ENCODE measurements at places on chromosomes 1 and 21. TPM values are rescaled to one million over a fixed set of nuclear protein-coding genes. Genes with fewer than 3 reads are reported as not detected.

FUBP1 gene
- 199 TPM for total RNA-seq

CNN3 gene
- total RNA-seq, result 0.62 TPM

DNA sequence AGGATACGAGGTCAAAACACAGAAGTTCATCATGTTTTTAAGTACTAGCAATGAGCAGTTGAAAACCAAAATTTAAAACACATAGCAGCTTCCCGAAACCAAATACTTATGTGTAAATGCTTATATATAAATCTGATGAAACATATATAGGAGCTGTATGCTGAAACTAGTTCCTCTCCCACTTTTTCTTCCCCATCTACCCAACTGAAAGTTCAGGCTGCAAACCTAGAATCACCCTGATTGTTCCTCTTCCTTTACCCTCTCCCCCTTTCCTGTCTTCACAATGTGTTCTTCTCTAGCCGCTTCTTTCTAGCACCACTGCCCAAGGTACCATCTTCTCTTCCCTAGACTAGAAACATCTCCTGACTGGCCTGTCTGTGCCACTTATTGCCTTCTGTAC, 90.6 kb downstream of the ST3GAL3 start:
- H3K4me3 ChIP-seq, result no peak overlapping the region
- no peaks in the 10 kb centered on the region for H3K27me3 ChIP-seq
- peaks cover 4% of the 10 kb centered on the region for H3K36me3 ChIP-seq
- H3K4me1 ChIP-seq, result no peaks in the 10 kb centered on the region

GPR61 gene
- not detected for total RNA-seq

- no peak for DNase-seq
- H3K4me3 ChIP-seq, result no peak overlapping the region
- H3K27me3 ChIP-seq, result no peaks in the 10 kb centered on the region
- H3K36me3 ChIP-seq, result no peaks in the 10 kb centered on the region
- H3K4me1 ChIP-seq, result no peaks in the 10 kb centered on the region
Measured at GRCh38 chr1:7315316-7315715, 455.8 kb upstream of the VAMP3 start.

Measured in K562 (cell line).